ENCODE measurements at places on chromosomes 5 and 9. TPM values are rescaled to one million over a fixed set of nuclear protein-coding genes. Genes with fewer than 3 reads are reported as not detected.
A peak's percentile ranks its signal among the peaks of the same experiment; 100 is the strongest.

Gene TMEM215
- total RNA-seq = 0.07 TPM

GRCh38 chr9:4489919-4490704 is at the start of gene SLC1A1:
Gene SLC1A1, plus strand, starts transcription at chr9:4490468. Its CDS starts 212 bp downstream, at chr9:4490680.
- peak; percentile 72 for DNase-seq
- peak within 1 kb of the TSS; percentile 87 for H3K4me3 ChIP-seq
- peaks cover 47% of the 10 kb centered on the region for H3K27me3 ChIP-seq
- no peaks in the 10 kb centered on the region for H3K36me3 ChIP-seq
- H3K27ac ChIP-seq = no peak within 1 kb of the TSS

- H3K27me3 ChIP-seq = peaks cover 4% of the 10 kb centered on the region
- no peak overlapping the region for H3K27ac ChIP-seq
- H3K36me3 ChIP-seq = no peaks in the 10 kb centered on the region
- H3K4me1 ChIP-seq = peaks cover 12% of the 10 kb centered on the region
- no peak for DNase-seq
- H3K4me3 ChIP-seq = no peak overlapping the region
Measured at GRCh38 chr5:168218746-168219145, 72.7 kb upstream of the WWC1 start.

DNA sequence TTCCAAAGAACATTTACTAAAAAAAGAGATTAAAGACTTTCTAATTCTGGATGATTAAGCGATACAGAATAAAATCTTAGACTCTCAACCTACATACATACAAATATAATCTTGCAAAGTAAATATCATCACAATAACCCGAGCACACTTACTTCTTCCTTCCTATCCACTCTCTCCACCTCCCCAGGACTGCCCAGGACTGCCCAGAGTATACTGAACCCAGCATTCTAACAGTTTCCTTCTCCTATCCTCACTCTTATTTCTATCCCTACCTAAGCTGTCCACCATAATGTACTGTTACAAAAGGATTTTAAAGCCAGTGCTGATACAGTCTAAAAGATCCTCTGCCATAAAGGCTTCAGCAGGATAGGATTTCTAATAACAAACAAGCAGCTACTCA is 413.3 kb upstream of the POU5F2 start:
- DNase-seq = no peak
- H3K27ac ChIP-seq = no peak overlapping the region
- H3K36me3 ChIP-seq = no peaks in the 10 kb centered on the region
- H3K27me3 ChIP-seq = no peaks in the 10 kb centered on the region
- no peaks in the 10 kb centered on the region for H3K4me1 ChIP-seq
- H3K4me3 ChIP-seq = no peak overlapping the region

Gene MOB3B
- 14.6 TPM for total RNA-seq

GRCh38 chr5:151381899-151382298 is 34.5 kb upstream of the SLC36A2 start:
- H3K27ac ChIP-seq = no peak overlapping the region
- no peak overlapping the region for H3K4me3 ChIP-seq
- DNase-seq = no peak
- peaks cover 6% of the 10 kb centered on the region for H3K27me3 ChIP-seq

Gene ZNF366
- not detected for total RNA-seq

- no peak overlapping the region for H3K27ac ChIP-seq
- no peak for DNase-seq
- H3K27me3 ChIP-seq = no peaks in the 10 kb centered on the region
- no peak overlapping the region for H3K4me3 ChIP-seq
- no peaks in the 10 kb centered on the region for H3K4me1 ChIP-seq
- peaks cover 21% of the 10 kb centered on the region for H3K36me3 ChIP-seq
Measured at GRCh38 chr9:5110867-5111681, 74.4 kb downstream of the INSL6 start.

GRCh38 chr9:336039-336438 is 121.4 kb downstream of the DOCK8 start:
- H3K4me3 ChIP-seq = no peak overlapping the region
- H3K36me3 ChIP-seq = no peaks in the 10 kb centered on the region
- H3K27ac ChIP-seq = no peak overlapping the region
- H3K4me1 ChIP-seq = peaks cover 8% of the 10 kb centered on the region

GRCh38 chr5:165188556-165189175 is 1683.2 kb downstream of the MAT2B start:
- H3K4me1 ChIP-seq = peaks cover 6% of the 10 kb centered on the region
- H3K27ac ChIP-seq = no peak overlapping the region
- no peak for DNase-seq
- H3K27me3 ChIP-seq = no peaks in the 10 kb centered on the region
- peaks cover 2% of the 10 kb centered on the region for H3K36me3 ChIP-seq
- no peak overlapping the region for H3K4me3 ChIP-seq

- no peak overlapping the region for H3K27ac ChIP-seq
- H3K4me3 ChIP-seq = no peak overlapping the region
- H3K27me3 ChIP-seq = no peaks in the 10 kb centered on the region
- DNase-seq = no peak
- H3K4me1 ChIP-seq = peaks cover 19% of the 10 kb centered on the region
Measured at GRCh38 chr5:32190095-32190494, 16.0 kb upstream of the GOLPH3 start.

Gene SHOC1
- total RNA-seq = not detected

Gene SMIM33
- total RNA-seq = not detected

- peaks cover 17% of the 10 kb centered on the region for H3K4me1 ChIP-seq
- no peak for DNase-seq
- peaks cover 18% of the 10 kb centered on the region for H3K36me3 ChIP-seq
- no peak overlapping the region for H3K27ac ChIP-seq
- no peaks in the 10 kb centered on the region for H3K27me3 ChIP-seq
Measured at GRCh38 chr9:128637656-128638055, 19.0 kb downstream of the DYNC2I2 start.

DNA sequence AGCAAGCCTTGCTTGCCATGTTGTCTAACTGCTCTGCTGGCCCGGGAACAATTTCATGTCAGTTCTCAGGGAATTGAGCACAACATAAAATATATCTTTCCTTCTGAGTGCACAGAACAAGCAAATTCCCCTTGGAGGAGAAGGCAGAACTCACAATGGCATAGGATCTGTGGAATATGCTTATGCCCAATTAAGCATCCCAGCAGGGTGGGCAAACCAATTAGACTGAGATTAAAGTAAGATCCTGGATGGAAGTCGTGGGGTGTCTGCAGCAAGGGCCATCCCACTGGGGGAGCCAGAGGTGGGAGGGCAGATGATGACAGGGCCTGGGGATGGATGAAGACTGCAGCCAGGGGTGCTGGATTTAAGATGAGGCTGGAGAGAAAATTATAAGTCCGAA is 114.1 kb downstream of the BRINP1 start:
- H3K36me3 ChIP-seq = no peaks in the 10 kb centered on the region
- no peak for DNase-seq
- H3K4me1 ChIP-seq = no peaks in the 10 kb centered on the region
- H3K27me3 ChIP-seq = peaks cover 5% of the 10 kb centered on the region

Gene CCL27
- total RNA-seq = 0.84 TPM

DNA sequence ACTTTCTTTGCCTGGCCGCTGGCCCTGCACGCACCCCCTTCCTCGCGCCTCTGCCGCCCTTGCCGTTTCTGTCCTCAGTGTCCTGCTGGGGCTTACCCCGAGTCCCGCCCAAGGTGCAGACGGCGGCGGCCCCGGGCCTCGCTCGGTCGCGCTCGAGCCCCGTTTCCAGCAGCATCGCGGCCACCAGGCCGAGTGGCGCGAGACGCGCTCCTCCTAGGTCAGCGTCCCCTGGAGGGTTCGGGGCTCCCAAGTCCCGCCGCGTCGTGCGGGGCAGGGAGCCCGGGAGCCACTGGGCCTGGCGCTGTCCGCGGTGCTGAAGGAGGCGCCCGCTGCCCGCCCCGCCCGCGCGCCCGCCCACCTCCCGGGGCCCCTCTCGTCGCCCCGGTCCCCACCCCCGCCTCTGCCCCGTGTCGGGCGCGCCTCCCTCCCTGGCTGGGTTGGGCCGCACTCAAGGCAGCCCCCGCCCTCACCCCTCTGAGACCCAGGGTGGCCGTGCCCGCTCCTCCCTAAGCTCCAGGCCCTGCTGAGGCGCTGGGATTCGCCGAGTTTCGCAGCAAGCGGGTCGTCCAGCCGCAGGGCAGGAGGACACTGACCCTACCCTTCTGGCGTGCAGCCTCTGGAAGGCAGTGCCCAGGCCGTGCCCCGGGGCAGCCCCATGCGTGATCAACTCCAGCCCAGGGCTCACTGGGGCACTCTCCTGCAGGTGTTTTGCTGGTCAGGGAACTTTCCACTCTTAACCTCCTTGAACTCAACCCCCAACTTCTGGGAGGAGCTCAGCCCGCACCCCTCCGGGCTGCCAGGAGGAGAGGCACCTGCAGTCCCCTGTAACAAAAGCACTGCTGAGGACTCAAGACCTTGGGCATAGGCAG is at the start of gene LHX3:
Gene LHX3, minus strand, starts transcription at position 291 of the 869 bp plus-strand sequence. Its CDS starts 116 bp downstream, at position 175.
- H3K36me3 ChIP-seq = peaks cover 9% of the 10 kb centered on the region
- DNase-seq = peak; percentile 63
- H3K4me1 ChIP-seq = no peaks in the 10 kb centered on the region
- H3K4me3 ChIP-seq = no peak within 1 kb of the TSS
- peaks cover 56% of the 10 kb centered on the region for H3K27me3 ChIP-seq

DNA sequence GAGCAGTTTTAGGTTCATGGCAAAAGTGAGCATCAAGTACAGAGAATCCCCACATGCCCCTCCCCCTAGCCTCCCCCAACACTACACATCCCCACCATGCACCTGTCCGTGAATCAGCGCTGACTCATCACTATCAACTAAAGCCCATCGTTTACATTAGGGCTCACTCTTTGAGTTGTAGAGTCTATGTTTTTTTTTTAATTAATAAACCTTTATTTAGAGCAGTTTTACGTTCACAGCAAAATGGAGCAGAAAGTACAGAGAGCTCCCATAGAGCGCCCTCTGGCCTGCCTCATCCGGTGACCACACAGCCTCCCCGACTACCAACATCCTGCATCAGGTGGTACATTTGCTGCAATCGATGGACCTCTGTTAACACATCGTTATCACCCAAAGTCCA is 47.9 kb upstream of the UNC5A start:
- H3K4me3 ChIP-seq = no peak overlapping the region
- no peak for DNase-seq
- H3K27ac ChIP-seq = no peak overlapping the region
- peaks cover 54% of the 10 kb centered on the region for H3K27me3 ChIP-seq
- H3K4me1 ChIP-seq = no peaks in the 10 kb centered on the region

GRCh38 chr5:43227655-43228054 is 35.6 kb downstream of the NIM1K start:
- H3K4me3 ChIP-seq = no peak overlapping the region
- no peaks in the 10 kb centered on the region for H3K36me3 ChIP-seq
- H3K4me1 ChIP-seq = no peaks in the 10 kb centered on the region
- no peak overlapping the region for H3K27ac ChIP-seq
- DNase-seq = no peak

- H3K27ac ChIP-seq = no peak overlapping the region
- H3K27me3 ChIP-seq = peaks cover 1% of the 10 kb centered on the region
- no peak for DNase-seq
- H3K4me3 ChIP-seq = no peak overlapping the region
Measured at GRCh38 chr5:44603496-44604272, 205.1 kb upstream of the MRPS30 start.

Gene TAF1L
- total RNA-seq = not detected
